ENCODE measurements at places on chromosomes 5 and 9. TPM values are rescaled to one million over a fixed set of nuclear protein-coding genes. Genes with fewer than 3 reads are reported as not detected.

The CARD6 gene
- 6.1 TPM for total RNA-seq

The HBEGF gene
- total RNA-seq, result 27.2 TPM

The HSPB3 gene
- 418 TPM for total RNA-seq

The TNFSF8 gene
- total RNA-seq, result 0.63 TPM

The ST8SIA4 gene
- total RNA-seq, result 3.2 TPM

The FBP2 gene
- total RNA-seq, result 0.33 TPM

The ZNF608 gene
- total RNA-seq, result 6.8 TPM

The SLC6A3 gene
- not detected for total RNA-seq

The FAM78A gene
- 47.3 TPM for total RNA-seq

The MYO10 gene
- 5.0 TPM for total RNA-seq

The ANKRD31 gene
- total RNA-seq, result 0.11 TPM

The NUTM2G gene
- total RNA-seq, result not detected

The NR5A1 gene
- total RNA-seq, result not detected

The NMUR2 gene
- not detected for total RNA-seq

The C9 gene
- total RNA-seq, result not detected

The REEP2 gene
- total RNA-seq, result 6.6 TPM

The FBXL7 gene
- 27.7 TPM for total RNA-seq

DNA sequence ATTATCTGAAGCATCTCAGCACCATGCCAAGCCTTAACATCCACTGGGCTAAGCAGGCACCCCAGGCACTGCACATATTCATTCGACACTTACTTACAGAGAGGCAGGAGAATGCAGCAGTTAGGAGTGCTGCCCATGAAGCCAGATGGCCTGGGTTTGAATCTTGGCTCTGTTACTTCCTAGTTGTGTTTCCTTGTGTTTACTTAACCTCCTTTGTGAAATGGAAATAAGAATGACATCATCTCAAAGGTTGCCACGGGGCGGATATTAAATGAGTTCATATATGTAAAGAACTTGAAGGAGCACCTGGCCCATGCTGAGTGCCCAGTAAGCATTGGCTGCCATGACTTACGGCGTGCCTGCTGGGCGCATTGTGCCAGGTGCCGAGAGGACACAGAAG lies 565.2 kb downstream of the CDK5RAP2 start:
- no peak for DNase-seq

- no peak for DNase-seq
Observed at GRCh38 chr5:152938630-152939029, 533.6 kb upstream of the NMUR2 start.

GRCh38 chr9:124084087-124084486 lies 72.5 kb downstream of the LHX2 start:
- DNase-seq, result no peak

DNA sequence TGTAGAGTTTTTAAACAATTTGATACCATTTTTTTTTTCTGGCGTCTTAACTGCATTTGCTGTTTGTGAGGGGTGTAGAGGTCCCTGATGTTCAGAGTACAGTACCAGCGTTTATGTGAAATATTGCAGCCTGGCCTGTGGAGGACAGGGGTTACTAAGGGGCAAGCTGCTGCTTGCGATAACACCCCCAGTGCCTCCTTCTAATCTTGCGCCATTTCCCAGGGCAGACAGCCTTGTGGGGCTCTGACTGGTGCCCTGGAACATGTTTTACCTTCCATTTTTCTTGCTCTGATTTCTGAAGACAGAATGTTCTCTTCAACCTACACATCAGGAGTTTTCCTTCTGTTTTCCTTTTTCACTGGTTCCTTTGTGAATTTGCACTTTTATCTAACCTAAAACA lies 142.9 kb downstream of the DOCK8 start:
- DNase-seq, result no peak

DNA sequence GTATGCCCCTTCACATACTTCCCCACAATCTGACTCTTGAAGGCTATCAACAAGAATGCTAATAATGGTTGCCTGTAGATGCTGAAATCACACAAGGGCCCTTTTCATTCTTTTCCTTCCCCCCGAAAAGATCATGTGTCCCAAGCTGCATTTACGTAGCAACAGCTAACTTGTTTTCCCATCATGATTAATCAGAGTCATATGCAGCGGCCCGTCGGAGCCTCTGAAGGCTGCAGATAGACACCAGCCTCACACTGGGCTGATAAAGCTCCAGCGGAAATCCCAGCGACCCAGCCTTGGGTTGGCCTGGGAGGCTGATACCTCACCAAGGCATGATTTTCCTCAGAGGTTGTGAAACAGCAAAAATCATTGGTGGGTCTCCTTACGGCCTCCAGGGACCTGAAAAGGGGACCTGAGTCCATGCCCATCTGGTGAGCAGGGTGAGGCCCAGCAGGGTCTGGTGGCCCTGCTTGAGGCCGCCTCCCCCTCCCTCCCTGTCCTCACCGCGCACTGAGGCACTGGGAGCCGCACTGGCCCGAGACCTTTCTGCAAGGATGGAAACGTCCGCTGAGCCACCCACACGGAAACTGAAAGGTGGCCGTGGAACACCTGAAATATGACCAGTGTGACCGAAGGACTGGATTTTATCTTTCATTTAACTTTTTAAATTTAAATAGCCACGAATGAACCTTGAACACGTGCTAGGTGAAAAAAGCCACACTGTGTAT lies 114.2 kb upstream of the PHYKPL start:
- no peak for DNase-seq

GRCh38 chr5:159083548-159084452 lies 15.9 kb downstream of the EBF1 start:
- no peak for DNase-seq

- no peak for DNase-seq
Observed at GRCh38 chr9:98900244-98900643, 43.5 kb upstream of the COL15A1 start.

GRCh38 chr9:22215521-22215920 lies 206.4 kb upstream of the CDKN2B start:
- no peak for DNase-seq

DNA sequence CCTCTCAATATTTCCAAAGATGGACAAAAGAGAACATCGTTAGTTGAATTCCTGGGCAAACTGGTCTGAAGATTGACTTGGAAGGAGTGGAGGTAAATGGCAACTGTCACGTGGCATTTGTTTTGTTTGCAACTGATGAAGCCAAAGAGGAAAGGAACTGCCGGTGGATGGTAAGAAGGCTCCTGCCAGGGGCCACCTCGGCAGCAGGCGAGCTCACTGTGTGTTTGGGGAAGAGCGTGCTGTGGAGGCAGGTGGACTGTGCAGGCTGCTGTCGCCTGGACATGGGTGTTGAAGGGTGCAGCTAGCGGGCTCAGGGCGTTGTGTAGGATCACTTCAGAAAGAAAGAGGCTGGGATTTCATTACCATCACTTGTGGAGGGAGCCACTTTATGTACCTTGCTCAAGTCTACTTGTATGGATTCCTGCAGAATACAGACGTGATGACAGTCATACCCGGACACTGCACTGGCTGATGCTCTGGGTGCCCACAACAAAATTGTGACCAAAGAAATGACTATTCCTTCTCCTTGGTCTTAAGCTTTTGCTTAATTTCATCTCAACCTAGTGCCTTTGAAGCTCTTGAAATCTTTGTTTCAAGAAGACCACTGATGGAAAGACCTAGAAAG lies 72.7 kb downstream of the MAP1B start:
- no peak for DNase-seq

DNA sequence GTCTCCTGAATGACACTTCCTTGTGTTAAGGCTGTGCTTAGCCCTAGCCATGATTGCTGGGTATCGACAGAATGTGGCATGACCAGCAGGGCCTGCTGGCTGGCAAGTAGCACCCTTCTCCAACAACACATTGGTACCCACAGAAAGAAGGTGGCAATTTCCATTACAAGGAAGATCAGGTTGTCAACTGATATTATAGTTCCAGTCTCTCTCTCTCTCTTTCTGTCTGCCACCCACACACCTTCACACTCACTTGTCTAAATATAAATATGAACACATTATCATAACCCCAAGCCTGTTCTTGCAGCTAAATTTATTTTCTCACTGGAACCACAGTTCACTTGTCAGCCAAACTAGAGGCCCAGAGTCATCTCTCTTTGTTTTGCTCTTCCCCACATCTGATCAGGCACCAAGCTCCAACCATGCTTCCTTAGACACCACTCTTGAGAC lies 408.1 kb upstream of the PIK3R1 start:
- no peak for DNase-seq

DNA sequence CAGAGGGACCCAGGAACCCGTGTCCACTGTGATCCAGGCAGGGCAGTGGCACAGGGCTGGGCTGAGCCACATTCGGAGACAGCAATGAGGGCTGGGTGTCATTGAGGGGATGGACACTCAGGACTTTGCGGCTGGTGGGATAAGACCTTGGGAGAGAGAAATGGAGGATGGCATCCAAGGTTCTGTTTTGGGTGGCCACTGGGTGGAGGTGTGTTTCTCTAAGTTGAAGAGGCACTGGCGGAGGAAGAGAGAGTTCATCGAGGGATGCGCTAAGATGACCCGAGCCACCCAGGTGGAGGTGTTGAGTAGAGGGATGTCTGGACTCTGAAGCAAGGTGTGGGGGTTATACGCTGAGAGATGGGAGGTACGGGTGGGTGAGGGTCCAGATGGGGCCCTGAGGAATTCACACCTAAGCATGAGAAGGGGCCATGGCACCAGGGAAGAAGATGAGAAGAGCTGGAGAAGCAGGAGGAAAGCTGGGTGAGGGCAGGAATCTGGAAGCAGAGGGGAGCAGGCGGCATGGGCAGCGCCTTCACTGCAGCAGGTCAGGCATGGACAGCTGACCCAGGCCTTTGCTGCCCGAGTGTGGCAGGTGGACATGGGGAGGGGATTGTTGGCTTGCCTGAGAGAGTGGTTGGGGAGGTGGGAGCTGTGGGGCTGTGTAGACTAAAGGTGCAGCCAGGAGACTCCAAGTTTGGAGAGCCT lies 2.5 kb upstream of the SLC25A48 start:
- DNase-seq, result no peak

GRCh38 chr5:36630201-36631145 lies 24.1 kb downstream of the SLC1A3 start:
- DNase-seq, result no peak

GRCh38 chr5:124330595-124331220 lies 415.7 kb downstream of the ZNF608 start:
- DNase-seq, result no peak

GRCh38 chr9:93288341-93288740 lies 104.4 kb downstream of the WNK2 start:
- no peak for DNase-seq

GRCh38 chr5:118125687-118126086 lies 862.7 kb downstream of the DTWD2 start:
- no peak for DNase-seq

DNA sequence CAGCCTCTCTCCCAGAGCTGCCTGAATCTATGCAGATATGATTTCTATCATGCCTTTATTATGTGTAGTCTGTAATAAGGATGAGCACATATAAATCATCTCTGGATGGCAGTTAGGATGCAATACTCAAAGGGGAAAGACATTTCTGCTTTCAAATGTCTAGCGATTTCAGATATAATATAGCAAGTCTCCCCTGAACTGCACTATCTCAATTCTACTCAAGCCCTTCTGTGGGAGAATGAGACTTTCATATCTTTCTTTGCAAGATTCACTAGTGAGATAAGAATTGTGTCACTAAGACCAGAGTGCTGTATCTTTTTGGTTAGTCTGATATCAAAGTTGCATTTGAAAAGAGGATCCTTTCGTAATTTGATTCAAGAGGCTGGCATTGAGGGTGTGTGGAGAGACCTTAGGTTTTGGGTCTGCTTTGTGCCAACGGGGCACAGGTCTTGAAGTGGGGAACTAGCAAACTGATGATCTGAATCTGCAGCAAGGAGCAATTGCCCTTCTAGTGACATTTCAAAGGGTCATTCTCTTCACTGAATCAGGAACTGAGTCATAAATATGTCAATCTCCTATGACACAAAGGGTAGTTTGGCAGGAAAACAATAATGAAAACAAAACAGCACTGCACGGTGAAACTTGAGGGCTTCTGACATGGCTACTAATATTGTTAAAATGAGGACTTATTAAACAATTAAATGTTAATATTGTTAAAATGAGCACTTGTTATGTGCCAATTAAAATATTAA lies 305.5 kb upstream of the CLINT1 start:
- DNase-seq, result no peak

DNA sequence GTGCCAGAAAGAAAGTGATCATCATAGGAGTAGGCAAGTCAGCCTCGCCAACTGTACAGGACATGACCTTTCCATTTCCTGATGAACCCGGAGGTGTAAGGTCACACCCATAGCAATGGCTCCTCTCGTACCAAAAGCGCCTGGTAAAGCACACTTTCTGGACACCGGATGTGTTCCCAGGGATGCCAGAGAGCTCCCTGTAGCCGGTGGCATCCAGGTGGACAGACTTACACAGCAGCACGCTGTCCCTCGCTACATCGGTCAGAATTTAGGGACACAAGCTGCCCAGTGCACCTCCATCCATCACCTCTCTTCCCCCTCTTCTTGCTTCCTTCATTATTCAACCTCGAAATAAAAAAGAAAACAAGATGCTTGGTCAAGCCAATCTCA lies 105.4 kb downstream of the SYK start:
- DNase-seq, result no peak

DNA sequence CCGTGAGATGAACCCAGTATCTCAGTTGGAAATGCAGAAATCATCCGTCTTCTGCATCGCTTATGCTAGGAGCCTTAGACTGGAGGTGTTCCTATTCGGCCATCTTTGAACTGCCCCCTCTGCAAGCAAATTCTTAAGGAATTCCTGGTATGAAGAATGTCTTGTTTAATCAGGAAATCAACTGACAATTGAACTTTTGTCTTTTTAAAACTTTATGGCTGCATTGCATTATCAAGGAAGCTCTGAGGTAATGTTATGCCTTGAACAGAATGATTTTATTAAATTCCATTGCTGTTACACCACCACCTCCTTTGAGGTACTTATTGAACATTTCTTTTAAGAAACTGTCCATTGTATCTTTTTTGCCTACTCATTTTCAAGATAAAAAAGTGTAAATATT lies 1915.7 kb upstream of the CDH9 start:
- DNase-seq, result no peak

GRCh38 chr9:85511746-85512145 lies 230.0 kb downstream of the AGTPBP1 start:
- no peak for DNase-seq

DNA sequence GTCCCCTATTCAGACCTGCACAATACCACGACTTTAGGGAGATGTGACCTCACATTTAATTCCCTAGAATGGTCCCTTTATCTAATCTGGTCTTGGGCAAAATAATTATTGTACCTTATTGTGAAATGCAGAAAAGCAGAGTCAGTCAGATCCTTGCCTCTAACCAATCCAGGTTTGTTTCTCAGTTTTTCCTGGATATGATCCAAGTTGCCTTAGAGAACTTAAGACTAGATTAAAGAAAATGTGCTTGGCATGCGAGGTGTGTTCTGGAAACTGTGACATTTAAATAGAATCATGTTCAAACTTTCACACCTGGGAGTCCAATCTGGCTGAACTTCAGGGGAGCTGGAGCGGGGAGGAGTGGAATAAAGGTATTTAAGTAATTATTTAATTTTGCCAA lies 696.2 kb downstream of the DNAH5 start:
- no peak for DNase-seq

GRCh38 chr5:76918539-76918938 lies 34.3 kb upstream of the CRHBP start:
- no peak for DNase-seq

Measured in left ventricle myocardium inferior (tissue), 1 donor.